Hematopoietic multipotent progenitor cell treated with erythropoietin and hydrocortisone succinate and interleukin-3 and kit ligand, for 8 days (in vitro differentiated cells): ENCODE measurements at places on chromosomes 11 and 22.

- DNase-seq, result no peak
These were observed 290.7 kb upstream of the FOLH1 start for GRCh38 chr11:49499117-49499516.

DNA sequence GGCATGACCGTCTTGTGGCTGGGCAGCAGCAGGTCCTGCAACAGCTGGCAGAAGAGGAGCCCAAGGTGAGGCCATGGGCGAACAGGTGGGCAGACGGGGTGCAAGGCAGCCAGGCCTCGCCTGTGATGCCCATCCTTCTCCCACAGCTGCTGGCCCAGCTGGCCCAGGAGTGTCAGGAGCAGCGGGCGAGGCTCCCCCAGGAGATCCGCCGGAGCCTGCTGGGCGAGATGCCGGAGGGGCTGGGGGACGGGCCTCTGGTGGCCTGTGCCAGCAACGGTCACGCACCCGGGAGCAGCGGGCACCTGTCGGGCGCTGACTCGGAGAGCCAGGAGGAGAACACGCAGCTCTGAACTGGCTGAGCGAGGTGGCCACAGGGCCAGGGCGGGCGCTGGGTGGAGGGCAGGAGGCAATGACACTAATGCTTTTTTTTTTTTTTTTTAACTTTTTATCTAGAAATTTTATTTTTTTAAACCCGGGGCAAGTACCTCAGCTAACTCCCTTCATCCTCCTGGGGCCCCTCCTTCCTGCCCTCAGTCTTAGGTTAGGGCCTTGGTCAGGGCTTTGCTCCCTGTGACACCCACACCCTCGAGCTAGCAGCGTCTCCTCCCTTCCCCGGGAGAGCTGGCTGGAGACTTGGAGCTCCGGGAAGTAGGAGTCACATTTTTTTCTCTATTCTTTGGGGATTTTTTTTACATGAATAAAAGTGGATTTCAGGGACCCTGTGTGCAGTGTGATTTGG lies 16.0 kb downstream of the PLCB3 start:
- DNase-seq, result no peak

DNA sequence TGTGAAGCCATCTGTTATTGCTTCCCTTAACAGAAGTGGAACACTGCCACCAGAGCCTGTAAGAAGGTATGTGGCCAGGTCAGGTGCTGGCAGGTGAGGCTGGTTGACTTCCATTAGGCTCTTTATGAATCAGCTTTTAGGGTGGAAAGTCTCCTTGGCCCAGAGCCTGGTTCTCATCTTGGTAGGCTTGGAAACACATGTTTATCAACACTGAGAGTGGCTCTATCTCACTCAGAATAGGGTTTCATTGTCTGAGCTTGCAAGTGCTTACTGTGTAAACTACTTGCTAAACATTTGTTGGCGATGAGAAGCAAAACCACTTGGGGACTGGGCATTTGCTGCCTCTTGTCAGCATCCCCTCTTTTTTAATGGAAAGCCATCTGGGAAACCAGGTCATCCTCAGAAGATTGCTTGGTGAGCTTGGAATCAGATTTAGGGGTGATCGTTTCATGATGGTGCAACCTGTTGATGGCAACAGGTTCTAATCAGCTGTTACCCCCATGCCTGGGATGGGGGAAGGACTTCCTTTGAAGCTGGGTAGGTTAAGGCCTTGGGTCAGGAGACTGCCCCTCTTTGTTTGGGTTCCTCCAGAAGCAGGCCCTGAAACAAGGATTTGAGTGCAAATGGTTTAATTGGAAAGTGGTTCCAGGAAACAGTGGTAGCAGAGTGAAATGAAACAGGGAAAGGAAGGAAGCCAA lies 75.0 kb upstream of the AMPD3 start:
- no peak for DNase-seq

DNA sequence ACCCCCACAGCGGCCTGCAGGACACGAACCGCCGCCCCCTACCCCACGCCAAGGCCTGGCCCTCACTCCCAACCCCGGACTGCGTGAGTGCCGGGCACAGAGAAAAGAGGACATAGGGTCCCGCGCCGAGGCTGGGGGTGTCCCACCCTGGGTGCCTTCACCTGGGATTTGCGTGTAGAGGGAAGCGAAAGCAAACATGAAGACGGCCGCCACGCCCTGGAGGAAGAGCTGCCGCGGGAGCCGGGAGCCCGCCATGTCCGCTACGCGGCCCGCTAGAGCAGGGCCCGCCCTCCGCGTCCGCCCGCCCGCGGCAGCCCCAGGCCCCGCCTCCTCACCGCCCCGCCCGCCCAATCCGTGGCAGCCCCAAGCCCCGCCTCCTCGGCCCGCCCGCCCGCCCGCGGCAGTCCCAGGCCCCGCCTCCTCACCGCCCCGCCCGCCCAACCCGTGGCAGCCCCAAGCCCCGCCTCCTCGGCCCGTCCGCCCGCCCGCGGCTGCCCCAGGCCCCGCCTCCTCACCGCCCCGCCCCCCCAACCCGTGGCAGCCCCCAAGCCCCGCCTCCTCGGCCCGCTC lies at the start of gene LMF2:
LMF2 (minus strand) TSS at position 282 of the 570 bp plus-strand sequence; CDS start at position 255, 27 bp downstream.
- DNase-seq, result peak; percentile 75

GRCh38 chr22:26550498-26551033 lies 38.3 kb upstream of the TFIP11 start:
- DNase-seq, result no peak

DNA sequence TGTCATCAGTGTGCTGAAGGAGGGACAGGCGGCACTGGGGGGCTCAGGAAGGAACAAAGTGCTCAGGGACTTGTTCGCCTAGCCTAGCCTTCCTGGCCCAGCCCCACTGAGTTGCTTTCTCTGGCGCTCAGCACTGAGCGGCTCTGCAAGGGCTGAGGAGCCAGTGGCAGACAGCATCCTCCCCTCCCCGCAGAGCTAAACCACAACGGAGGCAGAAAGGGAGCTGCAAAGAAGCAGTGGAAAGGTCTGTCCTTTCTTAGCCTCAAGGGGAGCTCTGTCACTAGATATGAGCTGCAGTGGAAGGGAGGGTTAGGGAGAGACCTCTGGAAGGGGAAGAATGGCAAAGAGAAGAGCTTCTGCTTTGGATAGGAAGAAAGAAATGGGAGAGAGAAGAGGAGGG lies 89.7 kb upstream of the PHOX2A start:
- peak; percentile 56 for DNase-seq

DNA sequence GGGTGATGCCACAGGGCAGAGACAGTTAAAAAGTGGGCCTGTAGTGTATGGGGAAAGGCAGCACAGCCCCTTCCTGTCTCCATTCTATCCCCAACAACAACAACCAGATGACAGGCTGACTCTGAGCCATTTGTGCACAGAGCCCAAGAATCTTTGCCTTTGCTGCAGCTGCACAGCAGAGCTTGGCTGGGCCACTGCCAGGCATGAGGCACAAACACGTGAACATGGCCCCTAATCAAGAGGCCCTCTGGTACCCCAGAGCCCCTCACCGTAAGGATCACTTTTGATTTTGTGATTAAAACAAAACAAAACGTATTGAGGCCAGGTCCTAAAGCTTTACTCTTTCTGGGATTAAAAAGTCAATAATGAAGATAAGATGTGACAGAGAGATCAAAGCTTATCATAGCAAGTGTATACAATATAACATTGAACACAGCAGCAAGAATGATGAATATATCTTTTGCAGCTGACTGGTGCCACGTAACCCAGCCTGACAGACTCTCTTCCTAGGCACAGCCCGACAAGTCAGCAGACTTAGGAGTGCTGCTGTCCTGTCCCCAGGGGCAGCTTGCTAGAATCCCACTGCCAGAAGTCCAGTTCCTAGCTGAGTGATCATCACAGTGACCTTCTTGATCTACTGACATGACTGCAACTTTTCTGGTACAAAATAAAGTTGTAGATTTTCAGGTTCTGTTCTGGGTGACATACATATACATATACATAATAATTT lies 117.8 kb downstream of the SERGEF start:
- DNase-seq, result no peak

DNA sequence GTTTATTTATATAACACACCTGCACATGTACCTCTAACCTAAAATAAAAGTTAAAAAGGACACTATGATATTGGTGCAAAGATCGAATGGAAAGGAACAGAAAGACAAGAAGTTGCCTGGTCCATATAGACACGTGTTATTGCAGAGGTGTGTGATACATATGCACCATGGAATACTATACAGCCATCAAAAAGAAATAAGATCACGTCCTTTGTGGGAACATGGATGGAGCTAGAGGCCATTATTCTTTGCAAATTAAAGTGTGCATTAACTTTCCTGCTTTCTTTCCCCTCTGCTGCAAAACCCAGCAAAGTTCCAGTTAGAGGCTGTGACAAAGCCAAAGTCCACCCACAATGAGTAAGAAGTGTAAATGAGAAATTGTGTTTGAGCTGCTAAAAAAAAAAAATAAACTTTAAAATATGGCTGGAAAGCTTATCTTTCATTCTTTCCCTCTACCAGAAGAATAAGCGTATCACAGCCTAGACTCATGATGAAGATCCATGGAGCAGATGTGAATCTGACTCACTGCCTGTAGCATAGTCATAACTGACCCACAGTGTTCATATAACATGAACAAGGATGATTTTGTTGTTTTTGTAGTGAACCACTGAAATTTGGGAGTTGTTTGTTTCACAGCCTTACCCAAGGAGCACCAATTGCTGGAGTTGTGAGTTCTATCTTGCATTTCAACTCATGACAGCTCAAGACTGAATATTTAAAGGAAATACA lies 9.6 kb downstream of the OR52K1 start:
- DNase-seq, result no peak

DNA sequence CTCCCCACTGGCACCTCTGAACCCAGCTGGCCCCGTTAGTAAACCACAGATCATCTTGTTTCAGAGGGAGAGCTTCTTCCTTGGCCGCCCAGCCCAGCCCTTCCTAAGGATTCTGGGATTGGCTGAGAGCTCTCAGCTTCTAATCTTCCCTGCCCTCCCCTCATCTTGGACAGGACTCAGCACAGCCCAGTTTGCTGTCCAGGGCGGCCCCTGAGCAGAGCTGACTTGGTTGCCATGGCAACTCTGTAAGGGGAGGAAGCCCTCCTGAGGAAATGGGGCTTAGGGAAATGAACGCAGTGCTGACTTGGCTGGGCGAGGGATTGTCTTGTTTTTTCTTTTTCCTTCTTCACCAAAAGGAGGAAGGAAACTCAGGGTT lies 4.6 kb downstream of the APOL4 start:
- DNase-seq, result peak; percentile 58

GRCh38 chr11:104352036-104352435 lies 188.1 kb upstream of the PDGFD start:
- DNase-seq, result no peak

DNA sequence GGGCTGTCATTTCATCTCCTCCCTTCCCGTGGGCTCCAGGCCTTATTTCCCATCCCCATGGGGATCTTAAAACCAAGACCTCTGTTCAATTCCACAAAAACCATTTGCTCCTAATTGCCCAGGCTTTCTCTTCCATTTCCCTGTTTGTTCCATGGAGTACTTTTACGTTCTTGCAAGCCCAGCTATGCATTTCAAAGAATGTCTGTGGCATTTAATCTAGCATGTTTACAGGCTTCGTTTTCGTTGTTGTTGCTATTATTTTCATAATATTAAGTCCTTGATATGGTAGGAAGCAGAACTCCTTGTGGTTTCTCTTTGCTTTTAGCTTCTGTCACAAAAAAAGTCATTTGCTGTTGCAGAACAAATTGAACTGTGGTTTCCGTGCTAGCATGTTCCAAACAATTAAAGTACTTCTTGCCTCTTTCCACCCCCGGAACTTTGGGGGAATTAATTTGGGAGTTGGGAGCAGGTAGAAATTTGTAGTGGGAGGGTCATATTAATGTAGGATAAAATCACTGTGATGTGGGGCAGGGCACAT lies 68.1 kb upstream of the SLC22A12 start:
- no peak for DNase-seq

DNA sequence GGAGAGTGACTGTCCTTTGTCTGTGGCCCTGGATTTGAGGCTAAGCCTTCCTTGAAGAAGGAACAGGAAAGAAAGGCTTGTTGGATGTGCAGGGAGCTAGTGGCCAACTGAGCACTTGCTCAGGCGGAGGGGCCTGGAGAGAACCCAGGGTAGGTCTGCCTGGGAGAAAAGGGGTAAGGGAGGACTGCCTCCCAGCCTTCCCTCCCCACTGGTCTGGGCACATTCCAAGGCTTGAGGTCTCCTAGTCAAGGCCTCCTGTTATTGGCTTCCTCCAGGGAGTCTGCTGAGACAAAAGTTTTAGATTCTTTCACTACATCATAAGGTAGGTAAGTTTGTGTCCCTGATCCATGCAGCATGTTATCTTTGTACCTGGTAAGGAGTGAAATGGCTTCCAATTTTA lies 15.2 kb downstream of the KCNQ1OT1 start:
- no peak for DNase-seq

GRCh38 chr11:16785520-16786128 lies 47.2 kb downstream of the C11orf58 start:
- peak; percentile 71 for DNase-seq

DNA sequence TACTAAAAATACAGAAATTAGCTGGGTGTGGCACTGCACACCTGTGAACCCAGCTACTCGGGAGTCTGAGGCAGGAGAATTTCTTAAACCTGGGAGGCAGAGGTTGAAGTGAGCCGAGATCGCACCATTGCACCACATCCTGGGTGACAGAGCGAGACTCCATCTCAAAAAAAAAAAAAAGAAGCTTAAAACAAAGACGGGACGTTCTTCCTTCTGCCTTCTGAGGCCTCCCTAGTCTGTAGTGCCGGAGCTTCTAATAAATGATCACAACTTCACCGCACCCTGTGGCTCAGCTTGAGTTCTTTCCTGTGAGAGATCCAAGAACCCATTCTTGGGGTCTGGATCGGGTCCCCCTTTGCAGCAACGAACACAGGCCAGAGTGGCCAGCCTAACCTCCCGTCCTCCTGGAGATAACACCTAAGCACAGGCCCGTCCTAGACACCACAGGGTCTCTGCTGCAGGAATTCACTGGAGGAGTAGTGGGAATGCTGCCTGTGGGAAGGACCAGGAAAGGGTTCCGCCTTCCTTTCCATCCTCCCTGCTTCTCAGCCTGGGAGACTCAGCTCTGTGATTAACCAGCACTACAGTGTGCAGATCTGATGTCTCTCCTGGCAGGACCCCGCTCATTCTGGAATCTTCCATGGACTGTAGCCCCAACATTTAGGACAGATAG lies 2.2 kb upstream of the APOBEC3H start:
- DNase-seq, result no peak

DNA sequence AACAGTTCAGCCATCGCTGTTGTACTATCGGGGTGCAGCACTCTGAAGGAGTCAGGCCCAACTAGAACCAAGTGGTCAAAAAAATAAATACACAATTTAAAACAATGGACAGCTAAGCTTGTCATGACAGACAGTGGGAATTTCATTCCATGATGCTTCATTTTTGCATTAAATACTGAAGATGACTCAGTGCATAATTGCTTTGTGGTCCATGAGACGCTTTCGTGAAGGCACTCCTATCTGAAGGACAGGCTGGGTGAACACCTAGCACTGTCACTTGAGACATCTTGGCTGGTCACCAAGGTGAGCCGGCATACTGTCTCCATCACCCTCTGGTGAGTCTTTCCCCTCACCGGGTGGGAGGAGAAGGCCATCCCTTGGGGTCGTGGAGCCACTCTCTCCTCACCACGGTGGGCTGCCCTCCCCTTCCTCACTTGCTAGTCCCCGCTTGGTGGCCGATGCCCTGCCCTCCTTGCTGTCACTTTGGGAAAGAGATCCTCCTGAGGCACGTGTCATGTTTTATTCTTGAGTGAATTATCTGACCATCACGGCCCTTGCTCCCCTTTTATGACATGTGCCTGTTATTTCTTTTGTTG lies 4.9 kb upstream of the TESMIN start:
- DNase-seq, result no peak

GRCh38 chr11:57359896-57360690 lies 20.9 kb downstream of the PRG3 start:
- DNase-seq, result no peak

- peak; percentile 20 for DNase-seq
These were observed 32.2 kb upstream of the ARFGAP3 start for GRCh38 chr22:42889304-42889703.
